ENCODE measurements at places on chromosomes 13 and 19.

DNA sequence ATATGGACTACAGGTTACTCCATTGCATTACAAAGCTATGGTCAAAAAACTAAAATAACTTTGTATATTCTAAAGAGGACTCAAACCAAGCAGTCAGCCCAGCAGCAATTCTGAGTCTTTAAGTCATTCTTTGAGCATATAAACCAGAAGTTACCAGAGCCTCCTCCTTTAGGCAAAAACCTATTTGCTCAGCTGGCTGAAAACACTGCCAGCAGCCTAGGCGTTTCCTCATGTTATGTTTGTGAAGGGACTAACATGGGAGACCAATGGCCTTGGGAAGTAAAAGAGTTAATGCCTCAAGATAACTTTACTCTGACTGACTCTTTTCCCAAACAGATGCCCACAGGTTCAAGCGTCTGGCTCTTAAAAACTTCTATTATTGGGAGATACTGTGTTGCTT, 45.3 kb downstream of the ZNF626 start:
- no peak for DNase-seq

GRCh38 chr13:101556676-101557123, 104.2 kb downstream of the ITGBL1 start:
- peak; percentile 40 for DNase-seq

- peak; percentile 97 for DNase-seq
These were observed at the start of gene RGS9BP for GRCh38 chr19:32675720-32676185. RGS9BP (plus strand) TSS chr19:32675848; CDS start chr19:32676264, 416 bp downstream.

DNA sequence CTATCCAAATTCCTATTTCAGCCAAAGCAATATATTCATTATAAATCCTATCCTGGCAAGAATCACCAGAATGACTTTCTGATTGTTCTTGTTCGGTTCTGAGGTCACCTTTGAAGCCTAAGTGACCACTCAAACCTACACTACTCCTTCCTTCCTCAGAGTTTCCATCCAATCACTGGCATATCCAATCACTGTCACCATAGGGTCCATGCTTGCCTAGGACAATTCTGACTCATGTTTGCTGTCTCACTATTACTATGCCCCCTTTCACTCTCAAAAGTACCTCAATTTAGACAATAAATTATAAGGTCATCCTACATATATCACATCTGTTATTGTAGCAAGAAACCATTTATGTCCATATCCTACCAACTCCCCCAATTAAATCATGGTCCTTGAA, 58.9 kb downstream of the UBL3 start:
- DNase-seq = no peak

DNA sequence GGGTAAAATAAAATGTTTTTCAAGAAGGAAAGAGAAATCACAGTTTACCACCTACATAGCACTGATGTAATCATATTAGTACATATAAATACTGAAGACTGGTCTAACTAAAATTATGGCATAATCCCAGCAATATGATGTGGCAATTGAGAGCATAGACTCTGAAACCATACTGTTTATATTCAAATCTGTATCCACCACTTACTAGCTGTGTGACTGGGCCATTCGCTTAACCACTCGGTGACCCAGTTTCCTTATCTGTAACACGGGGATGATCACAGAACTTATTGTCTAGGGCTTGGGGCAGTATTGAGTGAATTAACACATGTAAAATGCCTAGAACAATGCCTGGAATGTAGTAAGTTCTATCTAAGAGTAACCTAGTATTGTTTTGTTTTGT, 13.1 kb upstream of the GTF3A start:
- no peak for DNase-seq

GRCh38 chr19:51572908-51573307, 1.8 kb downstream of the ZNF175 start:
- peak; percentile 53 for DNase-seq

- no peak for DNase-seq
These were observed 38.0 kb upstream of the ZNF573 start for GRCh38 chr19:37817180-37817981.

DNA sequence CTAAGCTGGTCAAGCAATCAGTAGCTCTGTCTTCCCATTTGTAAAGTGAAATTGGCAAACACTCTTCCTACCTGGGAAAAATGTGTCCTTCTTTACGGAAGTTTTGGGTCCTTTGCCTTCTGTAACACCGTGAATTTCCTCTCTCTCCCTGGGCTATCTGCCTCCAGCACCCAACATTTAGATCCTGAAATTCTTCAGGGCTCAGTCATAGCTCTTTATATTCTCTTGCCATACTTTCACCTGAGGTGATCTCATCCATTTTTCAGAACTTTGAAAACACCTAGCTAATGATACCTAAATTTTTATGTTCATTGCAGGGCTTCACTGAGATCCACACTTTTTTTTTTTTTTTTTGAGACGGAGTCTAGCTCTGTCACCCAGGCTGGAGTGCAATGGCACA, 1042.2 kb downstream of the DIAPH3 start:
- no peak for DNase-seq

- no peak for DNase-seq
These were observed 385.5 kb downstream of the NDFIP2 start for GRCh38 chr13:79866436-79866835.

GRCh38 chr19:30268601-30269000, 103.6 kb upstream of the ZNF536 start:
- DNase-seq = no peak

GRCh38 chr13:32002873-32003272, 28.7 kb upstream of the FRY start:
- no peak for DNase-seq

Measured in H54 (cell line).